ENCODE measurements at places on chromosomes 1 and 21. TPM values are rescaled to one million over a fixed set of nuclear protein-coding genes. Genes with fewer than 3 reads are reported as not detected.
A peak's percentile ranks its signal among the peaks of the same experiment; 100 is the strongest.

Gene TMEM125
- not detected for total RNA-seq

Gene RPS27
- total RNA-seq = 1,654 TPM

DNA sequence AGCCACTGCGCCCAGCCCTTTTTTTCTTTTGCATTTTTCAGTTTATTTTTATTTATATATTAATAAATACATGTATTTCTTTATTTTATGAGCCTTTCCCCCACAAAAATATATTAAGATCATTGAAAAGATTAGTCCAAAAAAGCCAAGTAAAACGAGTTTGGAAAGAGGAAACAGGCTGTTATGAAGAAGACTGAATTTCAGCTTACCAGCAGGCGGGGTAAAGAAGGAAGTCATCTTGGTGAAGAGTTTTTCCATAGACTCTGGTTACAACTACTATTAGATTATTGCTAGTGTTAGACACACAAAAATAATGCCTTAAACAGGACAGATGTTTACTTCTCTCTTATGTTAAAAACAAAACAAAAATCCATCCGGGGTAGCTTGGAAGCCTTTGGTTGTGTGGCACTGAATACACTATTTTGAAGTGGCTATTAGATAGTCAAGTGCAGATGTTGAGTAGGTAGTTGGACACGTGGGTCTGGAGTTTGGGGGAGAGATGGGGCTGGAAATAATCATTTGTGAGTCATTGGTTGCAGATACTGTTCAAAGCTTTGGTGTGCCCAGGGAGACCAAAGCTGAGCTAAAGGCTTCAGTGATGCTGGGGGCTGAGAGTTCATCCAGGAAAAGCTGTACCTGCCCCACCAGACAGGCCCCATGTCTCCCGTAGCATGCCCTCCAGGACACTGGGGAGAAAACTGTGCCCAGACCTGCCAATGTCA, 8.7 kb upstream of the LRRC71 start:
- DNase-seq = no peak

Gene RNU1-1
- total RNA-seq = 832 TPM

GRCh38 chr21:33425825-33426224, 22.6 kb downstream of the IFNGR2 start:
- no peak for DNase-seq

DNA sequence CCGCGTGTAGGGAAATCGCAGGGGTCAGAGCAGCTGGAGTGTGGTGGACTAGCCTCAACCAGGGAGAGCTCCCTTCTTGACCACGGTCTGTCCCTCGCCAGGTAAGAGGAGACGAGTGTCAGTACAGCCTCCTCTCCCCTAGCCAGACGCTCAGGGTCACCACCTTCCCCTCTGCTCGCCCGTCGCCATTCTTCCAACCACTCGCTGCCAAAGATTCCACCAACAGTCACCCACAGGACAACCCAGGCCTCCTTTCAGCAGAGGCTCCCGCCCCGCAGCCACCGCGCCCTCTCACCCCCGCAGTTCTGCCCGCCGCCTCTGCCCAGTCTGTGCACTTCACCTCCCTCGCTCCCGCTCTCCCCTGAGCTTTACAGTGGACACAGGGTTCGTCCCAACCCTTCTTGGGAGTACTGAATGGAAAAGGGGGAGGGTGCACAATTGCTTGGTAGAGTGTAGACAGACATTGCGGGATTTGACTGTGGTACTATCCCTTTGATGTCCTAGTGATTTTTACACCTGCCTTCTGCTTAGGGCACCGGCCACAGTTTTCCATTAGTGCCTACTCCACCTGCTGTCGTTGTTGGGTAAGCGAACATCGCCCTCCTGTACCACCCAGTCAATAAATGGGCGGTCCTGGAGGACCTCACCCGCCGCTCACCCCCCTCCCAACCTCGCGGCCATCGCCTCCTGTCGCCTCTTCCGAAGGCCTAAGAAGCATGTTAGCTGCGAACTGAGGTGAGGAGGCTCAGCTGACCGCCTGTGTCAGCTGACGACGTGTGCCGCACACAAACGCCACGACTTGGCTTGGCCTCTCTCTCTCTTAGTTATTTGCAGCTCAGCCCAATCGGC, 9.2 kb upstream of the NBPF11 start:
- DNase-seq = no peak

GRCh38 chr1:24932725-24933294, 2.7 kb upstream of the RUNX3 start:
- no peak for DNase-seq

DNA sequence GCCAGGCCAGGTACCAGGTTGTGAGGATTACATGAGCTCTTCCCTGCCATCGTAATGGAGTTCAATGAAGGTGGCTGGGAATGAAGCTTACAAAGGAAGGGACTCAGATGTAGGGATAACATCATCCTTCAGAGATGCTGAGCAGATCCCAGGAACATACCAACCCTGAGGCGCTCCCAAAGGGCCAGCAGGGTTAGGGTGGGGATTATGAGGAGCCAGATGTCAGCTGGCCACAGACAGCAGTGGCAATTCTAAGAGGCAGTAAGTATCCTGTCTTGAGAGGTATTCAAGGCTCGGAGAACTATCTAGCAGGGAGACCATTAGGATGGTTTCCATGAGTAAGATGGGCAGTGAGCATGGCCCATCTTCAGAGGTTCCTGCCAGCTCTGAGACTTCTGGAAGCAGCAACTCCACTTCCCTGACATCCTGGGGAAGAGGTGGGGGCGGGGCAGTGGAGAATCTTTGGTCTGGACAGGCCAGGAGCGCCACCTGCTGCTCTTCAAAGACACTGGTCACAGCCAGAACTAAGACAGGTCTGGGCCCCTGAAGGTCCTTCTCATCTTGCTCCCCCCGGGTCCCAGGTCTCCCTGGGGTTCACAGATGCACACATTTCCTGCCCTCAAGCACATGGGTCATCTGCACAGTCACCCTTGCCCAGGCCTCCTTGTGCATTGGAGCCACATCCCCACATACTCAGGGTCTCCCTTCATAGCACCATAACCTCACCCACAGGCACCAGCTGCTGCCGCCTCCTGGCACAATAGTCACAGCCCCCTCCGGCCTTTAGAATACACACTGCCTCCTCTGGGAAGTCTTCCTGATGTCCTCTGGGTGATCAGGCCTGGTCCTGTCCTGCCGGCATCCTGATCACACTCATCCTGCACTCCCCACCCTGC, 2.7 kb upstream of the SDC3 start:
- peak; percentile 90 for DNase-seq

DNA sequence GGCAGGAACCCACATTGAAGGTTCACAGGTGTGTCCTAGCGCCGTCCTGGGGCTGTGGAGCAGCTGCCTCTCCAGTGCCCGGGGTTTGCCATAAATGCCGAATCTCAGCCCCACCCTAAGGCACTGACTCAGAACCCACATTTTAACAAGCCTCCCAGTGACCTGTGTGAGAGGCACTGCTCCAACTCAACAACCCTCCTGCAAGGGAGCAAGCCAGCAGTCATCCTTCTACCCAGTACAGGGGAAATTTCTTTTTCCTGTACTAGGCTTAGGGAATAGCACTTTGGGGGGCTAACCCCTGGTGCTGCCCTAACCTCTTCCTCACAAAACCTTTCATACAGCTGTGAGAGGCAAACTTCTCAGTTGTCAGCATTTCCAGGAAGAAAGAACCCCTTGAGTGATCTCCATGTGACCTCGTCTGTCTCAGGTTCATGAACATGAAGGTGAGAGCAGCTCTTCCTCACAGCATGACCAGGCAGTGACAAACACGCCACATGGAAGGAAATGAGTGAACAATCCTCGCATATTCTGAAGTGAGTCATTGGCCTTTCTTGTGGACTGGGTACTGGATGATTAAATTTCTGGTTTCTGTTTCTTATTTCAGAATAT, 11.4 kb upstream of the BCAR3 start:
- peak; percentile 97 for DNase-seq

DNA sequence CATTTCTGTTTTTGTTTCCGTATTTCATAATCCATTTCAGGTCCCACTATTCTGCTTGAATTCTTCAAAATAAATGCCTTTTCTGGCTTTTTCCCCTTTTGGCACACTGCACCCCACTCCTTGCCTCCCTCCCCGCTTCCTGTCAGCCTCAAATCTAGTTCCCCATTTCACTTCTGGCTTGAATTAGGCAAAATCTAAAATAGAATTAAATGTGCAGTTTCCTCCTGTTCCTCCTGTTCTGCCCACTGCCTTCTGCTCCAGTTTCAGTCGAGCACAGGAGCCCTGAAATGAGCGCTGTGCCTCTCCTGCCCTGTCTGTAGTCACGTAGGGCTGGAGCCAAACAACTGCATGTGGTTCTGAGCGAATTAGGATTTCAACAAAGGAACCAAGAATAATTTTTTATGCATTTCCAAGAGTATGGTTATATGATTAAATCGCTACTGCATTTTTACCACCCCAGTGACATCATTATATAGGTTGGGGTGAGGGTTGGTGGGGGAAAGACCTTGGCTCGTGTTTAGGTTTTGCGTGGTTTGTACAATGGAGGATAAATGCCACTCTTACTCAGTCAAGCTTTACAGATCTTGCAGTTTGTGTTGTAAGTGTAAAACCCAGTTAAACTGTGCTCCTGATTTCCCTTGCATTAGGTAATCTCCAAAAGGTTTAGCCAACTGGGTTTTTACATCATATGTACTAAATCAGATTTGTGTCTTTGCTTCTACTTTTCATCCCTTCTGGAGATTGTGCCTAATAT, 114.9 kb downstream of the VPS13D start:
- DNase-seq = no peak

DNA sequence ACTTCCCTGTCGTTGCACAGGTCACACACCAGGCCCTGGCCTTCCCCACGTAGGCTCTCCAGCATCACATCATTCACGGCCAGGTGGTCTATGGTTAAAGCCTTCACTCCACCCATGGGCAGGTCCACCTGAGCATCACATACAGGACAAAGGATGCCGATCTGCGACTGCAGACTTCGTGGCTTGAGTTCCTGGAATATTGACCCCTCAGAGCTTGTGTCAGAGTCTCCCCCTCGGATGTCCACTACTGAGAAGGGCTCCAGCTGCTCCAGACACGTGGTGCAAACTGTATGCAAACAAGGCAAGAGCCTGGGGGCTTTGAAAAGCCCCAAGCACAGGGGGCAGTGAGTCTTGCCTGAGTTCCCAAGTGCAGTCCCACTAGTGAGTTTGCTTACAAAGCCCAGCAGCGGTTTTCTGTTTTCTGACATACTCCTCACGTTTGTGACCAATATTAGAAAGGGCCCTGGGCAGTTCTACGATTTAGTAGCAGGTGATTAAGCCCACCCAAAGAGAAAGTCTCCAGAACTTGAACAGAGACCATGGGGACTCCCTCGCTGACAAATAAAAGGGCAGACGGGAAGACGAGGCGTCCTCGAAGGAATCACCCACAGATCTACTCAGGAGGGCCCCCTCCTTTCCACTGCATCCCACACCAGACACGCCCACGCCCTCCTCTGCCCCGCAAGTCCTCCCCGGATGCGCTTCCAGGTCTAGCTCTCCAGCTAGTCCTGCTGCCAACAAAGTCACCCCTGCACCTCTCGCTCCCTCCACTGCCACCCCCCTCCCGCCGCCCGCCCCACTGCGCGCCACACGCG, 568 bp downstream of the TRIM45 start:
- no peak for DNase-seq

GRCh38 chr1:19654886-19655717, 9.6 kb upstream of the HTR6 start:
- DNase-seq = no peak

- peak; percentile 61 for DNase-seq
Measured at GRCh38 chr1:153677718-153678518, 570 bp upstream of the NPR1 start.

DNA sequence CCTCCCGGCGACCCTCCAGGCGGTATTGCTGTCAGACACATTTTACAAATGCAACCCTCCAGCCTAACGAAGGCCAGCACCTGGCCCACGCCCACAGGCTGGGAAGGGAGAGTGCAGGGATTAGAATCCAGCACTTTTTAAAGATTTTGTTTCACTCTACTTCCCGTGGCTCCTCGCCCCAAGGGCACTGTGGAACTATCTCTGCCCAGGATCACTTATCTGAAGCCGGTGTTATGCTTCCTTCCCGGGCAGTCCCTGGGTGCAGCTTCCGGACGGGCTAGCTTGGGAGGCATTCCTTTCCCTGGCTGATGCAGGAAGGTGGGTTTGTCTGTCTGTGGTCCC, 35.8 kb downstream of the CCN1 start:
- no peak for DNase-seq

Gene KRTAP19-5
- not detected for total RNA-seq

GRCh38 chr1:239361403-239361802, 25.0 kb upstream of the CHRM3 start:
- peak; percentile 80 for DNase-seq

- DNase-seq = no peak
Measured at GRCh38 chr1:9311479-9311878, 18.8 kb downstream of the SPSB1 start.

Gene RSBN1
- total RNA-seq = 8.9 TPM

DNA sequence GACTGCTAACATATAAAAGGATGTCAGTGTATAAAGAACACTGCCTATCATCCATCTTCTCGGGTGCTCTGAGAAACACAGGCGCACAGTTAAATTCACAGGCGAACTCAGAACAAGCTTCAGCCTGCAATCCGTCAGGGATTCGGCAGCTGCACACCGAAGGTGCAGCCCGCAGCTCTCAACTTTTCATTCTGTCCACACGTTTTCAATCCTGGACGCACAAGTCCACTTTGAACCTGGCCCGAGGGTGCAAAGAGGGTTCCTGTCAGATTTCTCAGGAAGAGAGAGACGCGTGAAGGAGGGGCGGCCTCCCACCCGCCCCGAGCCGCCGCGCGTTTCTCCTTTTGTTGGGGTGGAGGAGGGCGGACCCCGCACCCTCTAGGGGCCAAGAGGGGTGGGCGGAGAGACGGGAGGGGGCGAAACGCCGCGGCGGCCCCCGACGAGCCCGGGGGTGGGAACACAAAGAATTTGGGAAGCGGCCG, 724 bp downstream of the DOCK7 start:
- peak; percentile 45 for DNase-seq

DNA sequence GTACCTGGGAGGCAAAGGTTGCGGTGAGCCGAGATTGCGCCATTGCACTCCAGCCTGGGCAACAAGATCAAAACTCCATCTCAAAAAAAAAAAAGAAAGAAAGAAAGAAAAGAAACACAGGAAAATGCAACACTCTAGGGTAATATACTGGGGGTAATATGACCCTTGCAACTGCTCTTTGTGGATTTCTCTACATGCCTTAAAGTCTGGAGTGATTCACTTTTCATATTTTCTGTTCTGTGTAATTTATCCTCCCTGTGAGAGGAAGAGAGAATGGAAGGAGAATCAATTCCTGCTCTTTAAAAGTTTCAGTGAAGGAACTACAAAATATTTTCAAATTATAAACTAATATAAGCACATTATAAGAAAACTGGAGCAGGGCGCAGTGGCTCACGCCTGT, 22.7 kb downstream of the RIT1 start:
- no peak for DNase-seq

- DNase-seq = no peak
Measured at GRCh38 chr1:6672558-6672957, 29.1 kb downstream of the DNAJC11 start.
